ENCODE measurements at places on chromosomes 12 and 14.
A peak's percentile ranks its signal among the peaks of the same experiment; 100 is the strongest.

- DNase-seq = no peak
Measured at GRCh38 chr12:109192358-109192757, 76.0 kb downstream of the ACACB start.

- DNase-seq = no peak
Measured at GRCh38 chr14:73238424-73238852, 1.1 kb downstream of the PAPLN start.

GRCh38 chr12:124171231-124171979, 123.5 kb upstream of the RFLNA start:
- DNase-seq = no peak

GRCh38 chr14:104998801-104999200, 13.2 kb downstream of the CLBA1 start:
- DNase-seq = no peak

DNA sequence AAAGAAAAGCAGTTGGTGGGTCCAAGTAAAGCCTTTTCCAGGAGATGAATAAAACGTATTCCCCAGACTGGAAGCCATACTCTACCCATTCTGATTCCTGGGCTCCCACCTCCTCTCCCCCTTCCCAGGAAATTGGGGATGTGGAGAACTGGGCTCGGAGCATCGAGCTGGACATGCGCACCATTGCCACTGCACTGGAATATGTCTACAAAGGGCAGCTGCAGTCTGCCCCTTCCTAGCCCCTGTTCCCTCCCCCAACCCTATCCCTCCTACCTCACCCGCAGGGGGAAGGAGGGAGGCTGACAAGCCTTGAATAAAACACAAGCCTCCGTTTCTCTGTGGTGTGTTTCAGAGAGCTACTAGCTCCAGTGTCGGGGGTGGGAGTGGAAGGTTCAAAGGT, 822 bp upstream of the RDH5 start:
- no peak for DNase-seq

- DNase-seq = no peak
Measured at GRCh38 chr12:15702276-15702675, 86.9 kb downstream of the EPS8 start.

DNA sequence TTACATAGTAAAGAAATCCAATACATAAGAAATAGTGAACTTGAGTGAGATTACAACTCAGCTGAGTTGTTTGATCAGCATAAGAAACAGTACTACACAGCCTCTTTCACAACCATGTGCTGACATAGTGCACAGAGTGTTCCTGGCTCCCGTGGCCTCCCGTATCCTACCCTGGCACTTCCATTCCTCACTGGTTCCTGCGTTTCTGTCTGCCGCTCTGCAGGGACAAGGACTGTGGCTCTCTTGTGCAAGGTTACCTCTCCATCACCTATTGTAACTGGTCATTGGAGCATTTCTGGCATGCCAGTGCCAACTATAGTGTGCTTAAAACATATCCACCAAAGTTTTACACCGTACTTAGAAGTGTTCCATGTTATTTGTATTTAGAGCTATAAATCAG, 46.3 kb upstream of the PCED1B start:
- no peak for DNase-seq

DNA sequence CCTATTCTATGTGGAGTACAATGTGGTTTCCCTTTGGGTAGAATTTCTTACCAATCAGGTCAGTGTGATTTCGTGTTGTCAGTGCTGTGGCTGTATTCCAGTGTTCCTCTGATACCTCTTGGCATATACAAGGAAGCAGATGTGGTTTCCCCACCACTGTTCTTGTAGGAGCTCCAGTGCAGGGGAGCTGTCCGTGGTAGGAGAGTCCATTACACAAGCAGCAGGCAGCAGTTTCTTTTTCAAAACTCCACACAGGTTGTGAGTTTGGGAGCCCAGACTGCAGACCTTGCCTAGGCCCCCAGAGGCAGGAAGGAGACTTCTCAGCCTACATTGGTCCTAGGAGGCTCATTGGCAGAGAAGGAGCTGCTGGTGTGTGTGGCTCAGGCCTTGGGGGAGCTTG, 452.8 kb downstream of the AACS start:
- no peak for DNase-seq

GRCh38 chr12:107607464-107608392, 77.9 kb upstream of the PWP1 start:
- DNase-seq = peak; percentile 92

DNA sequence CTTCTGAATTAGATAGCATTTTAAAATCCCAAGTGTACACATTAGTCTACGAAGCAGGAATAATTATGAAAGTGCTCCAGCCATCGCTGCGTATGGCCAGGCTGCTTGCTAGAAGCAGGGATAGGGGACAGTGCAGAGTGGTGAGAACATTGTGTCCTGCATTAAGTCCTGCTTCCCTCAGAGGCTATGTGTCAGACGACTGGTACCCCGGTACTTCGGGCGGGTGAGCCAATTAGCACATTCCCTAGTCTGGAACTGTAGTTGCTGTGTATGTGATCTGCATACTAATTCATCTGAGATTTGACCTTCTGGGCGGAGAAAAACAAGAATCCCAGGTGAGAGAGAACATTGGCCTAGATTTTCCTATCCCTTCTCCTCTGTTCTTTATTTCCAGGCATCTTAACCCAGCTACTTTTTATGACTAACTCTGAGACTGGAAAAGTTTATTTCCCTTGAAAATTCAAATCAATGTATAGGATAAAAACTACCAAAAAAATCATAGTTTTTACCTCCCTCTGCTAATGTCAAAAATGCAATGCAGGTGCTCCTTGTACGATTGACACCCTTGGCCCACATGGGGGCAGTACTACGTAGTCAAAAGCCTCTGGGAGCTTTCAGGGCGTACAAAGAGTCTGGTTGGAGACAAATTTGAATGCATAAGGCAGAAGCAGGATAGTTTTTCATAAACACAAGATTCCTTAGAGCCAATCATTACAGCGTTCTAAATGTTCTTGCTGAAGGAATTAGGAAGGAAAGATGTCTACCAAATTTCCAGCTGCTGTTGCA, 764.3 kb downstream of the NOVA1 start:
- DNase-seq = no peak

- no peak for DNase-seq
Measured at GRCh38 chr12:39931857-39932256, 174.0 kb downstream of the SLC2A13 start.

Measured in activated CD8-positive, alpha-beta memory T cell treated with anti-CD3 and anti-CD28 coated beads for 24 hours (primary cell).